ENCODE measurements at places on chromosomes 6 and 20.

DNA sequence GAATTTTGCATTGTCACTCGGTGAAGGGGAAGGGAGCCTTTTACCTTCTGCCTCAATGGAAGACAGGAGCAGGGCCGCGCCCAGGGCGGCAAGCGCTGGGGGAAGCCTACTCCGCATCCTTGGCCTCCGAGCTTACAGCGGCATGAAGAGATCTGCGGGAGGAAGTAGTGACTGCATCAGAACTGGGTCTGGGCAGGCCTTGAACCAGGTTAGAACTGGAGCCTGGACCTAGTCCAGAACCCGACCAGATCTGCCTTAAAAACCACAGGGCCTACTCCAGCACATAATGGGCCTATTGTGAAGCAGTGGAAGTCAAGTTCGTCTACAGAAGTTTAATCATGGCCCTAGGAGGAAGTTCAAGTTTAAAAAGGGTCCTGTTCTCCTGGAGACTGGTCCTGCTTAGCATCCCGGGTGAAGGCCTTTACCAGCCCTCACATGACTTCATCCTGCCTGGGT, 3.1 kb downstream of the COL12A1 start:
- DNase-seq = no peak

- no peak for DNase-seq
Observed at GRCh38 chr6:127857051-127857637, 43.7 kb downstream of the THEMIS start.

DNA sequence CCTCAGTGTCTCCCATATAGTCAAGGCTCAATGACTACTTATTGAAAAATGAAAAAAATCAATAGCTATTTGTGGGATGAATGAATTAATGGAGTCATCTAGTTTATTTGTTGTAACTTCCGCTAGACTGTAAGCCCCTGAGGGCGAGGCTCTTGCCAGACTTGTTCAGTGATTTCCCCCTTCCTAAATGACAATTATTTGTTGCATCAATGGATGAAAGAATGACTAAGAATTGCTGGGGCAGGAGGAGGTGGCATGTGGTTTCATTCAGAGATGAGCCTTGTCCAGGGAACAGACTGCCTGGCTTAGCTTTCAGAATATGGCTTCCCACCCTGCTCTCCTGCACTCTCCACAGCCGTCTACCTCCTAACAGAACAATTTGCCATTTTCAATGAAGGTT, 1.1 kb upstream of the PRELID3B start:
- DNase-seq = no peak

DNA sequence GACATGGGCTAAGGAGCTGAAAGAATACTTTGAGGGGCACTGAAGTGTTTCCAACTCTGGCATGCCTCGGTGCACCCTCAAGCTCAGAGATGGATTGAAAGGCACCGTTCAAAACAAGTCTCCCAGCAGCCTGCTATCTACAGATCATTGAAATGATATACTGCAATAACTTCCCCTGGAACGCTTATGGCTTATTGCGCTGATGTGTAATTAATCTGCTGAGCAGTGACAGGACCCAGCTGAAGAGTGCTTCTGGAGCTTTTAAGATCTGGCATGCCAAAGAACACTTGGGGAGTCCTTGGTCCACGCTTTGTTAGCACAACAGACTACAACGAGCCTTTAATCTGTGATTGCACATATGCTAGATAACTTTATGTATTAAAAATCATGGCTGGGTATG, 708.2 kb downstream of the PRKN start:
- peak; percentile 92 for DNase-seq

DNA sequence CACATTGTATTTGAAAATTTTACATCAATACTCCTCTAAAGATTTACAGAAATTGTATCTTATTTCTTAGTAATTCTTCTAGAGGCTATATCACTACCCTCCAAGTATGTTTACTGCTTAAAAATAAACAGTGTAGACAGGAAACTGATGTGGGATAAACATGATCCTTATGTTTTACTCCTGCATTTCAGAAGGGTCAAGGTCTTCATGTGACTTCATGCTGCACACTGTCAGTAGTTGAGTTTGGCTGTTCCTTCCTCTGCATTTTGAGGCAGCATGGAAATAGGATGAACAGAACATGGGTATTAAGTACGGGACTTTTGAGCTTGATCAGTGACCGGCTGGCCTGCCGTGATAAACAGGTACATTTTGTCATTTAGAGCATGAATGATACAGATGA, 179.2 kb upstream of the FERMT1 start:
- DNase-seq = no peak

DNA sequence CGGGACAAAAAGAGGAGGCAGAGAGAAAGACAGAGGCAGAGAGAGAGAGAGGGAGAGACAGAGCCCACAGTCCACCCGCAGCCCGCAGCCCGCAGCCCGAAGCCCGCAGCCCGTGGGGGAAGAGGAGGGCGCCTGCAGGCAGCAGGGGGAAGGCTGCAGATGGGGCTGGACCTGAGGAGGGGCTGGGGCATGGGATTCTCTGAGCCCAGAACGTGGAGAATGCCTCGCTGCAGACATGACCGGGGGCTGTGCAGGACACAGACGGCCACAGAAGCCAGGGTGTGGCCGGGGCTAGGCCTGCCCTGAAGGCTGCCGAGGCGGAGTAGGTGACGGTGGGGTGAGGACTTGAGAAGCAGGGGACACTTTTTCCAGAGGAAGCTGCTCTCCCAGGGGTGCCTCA, 6.5 kb upstream of the SLCO4A1 start:
- no peak for DNase-seq

- no peak for DNase-seq
Observed at GRCh38 chr6:154329350-154330170, 27.0 kb downstream of the IPCEF1 start.

- no peak for DNase-seq
Observed at GRCh38 chr6:139231206-139231605, 60.6 kb downstream of the TXLNB start.

GRCh38 chr6:156448579-156448978, 328.6 kb upstream of the ARID1B start:
- no peak for DNase-seq

- no peak for DNase-seq
Observed at GRCh38 chr6:40762981-40763380, 175.8 kb upstream of the LRFN2 start.

- no peak for DNase-seq
Observed at GRCh38 chr20:41436679-41437078, 70.1 kb upstream of the EMILIN3 start.

DNA sequence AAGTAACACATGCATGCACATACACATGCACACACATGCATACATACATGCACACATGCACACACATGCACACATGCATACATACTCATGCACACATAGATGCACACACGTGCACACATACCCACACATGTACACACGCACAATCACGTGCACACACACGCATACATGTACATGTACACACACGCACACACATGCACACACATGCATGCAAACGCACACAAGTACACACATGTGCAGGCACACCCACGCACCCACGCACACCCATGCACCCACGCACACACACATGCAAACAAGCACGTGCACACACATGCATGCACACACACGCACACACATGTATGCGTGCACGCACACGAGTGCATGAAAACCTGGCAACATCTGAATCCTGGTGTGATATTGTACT, 232.7 kb upstream of the CDH4 start:
- DNase-seq = no peak

DNA sequence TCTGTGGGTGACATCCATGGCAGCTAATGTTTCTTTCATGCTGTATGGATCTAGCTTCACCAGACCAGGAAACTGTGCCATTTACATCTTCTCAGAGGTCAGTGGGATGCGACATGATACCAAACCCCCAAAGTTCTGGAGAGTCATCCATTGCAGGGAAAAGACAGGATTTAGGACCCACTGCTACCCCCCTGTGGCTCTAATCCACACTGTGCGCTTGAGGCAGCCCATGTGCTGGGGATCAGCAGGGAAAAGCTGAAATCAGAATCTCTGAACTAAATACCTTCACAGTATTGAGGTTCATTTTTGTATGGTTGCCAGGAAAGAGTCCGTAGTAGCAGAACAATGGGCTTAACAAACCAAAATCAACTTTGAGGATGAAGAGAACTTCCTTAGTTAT, 164.4 kb downstream of the TMEM242 start:
- DNase-seq = no peak

Measured in NCI-H524 treated with DMSO at 0.1 percent for 48 hours (cell line).